ENCODE measurements at places on chromosomes 16 and 17. TPM values are rescaled to one million over a fixed set of nuclear protein-coding genes. Genes with fewer than 3 reads are reported as not detected.

GRCh38 chr16:67241008-67241900, 6.0 kb downstream of the FHOD1 start:
- no peak for DNase-seq

The TBX21 gene
- 0.11 TPM for total RNA-seq

DNA sequence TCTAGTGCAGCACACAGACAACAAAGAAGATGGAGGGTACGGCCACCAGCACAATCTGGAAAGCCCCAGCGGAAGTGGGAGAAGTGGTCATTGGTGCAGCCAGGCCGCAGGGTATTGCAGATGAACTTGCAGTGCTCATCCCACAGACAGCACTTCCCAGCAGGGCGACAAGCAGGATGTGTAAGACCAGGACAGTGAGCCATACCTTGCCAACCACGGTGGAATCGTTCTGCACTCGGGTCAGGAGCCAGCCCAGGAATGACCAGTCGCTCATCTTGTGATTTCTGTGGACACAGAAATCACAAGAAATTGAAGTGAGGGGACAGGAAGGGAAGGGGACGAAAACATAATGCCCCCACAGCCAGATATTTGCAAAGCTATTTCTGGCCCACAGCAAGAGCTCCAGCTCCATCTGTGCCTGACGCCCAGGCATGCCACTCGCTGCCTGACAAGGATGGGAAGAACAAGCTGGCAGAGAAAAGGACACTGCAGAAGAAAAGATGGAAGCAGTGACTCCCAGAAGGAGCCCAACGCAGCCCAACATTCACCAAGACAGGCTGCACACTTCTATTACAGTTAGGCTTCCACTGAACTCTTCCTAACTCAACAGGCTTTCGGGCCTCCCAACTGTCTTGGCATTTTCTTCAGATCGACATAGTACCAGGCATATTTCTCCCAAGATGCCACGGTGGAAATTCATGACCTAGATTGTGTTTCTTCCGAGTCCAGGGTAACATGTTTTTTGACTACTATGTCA, 17.5 kb upstream of the MYO18A start:
- no peak for DNase-seq

The RUSF1 gene
- total RNA-seq: 59.4 TPM

GRCh38 chr16:2276368-2277195, 8.7 kb upstream of the RNPS1 start:
- no peak for DNase-seq

The NOTUM gene
- total RNA-seq: 1.3 TPM

Measured in urinary bladder (tissue), 4 donors.